ENCODE measurements at places on chromosomes 5 and 9.

DNA sequence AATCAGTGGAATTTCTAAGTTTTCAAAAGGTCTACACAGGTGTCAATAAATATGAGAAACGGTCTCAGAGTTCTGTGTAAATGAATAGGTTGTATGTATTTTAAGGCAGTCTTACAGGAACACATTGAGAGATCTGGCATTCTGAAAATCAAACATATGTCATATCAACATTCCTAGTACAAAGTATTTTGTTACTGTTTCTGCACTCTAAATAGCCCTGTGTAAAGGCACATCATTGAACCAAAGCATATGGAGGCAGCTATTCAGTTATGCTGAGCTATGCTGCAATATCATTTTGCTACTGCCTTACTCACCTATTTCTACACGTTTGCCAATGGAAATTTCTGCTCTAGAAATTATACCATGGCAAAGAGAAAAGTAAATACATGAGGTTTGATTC is 379.1 kb downstream of the KIAA0825 start:
- DNase-seq, result no peak

GRCh38 chr5:76114179-76114851 is 31.1 kb downstream of the SV2C start:
- DNase-seq, result peak; percentile 11

DNA sequence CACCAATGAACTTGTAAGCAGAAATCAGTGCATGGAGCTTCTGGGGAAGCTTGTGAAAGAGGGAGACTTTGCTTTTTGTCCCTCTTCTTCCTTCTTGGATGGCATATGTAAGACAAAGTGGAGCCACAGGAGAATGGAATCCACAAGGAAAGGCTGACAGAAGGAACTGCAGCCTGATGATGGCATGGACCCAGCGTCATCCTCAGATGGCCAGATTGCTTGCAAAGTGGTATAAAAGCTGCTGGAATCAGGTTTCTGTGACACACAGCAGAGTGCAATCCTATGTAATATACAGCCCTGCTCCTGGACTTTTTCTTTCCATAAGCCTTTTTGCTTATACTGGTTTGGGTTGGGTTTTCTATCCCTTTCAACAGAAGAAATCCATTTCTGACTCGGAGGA is 31.4 kb upstream of the SPARC start:
- no peak for DNase-seq

GRCh38 chr5:151451626-151452520 is 4.5 kb downstream of the SLC36A1 start:
- DNase-seq, result no peak

- peak; percentile 55 for DNase-seq
Observed at GRCh38 chr9:107737987-107738743, 248.6 kb upstream of the KLF4 start.

GRCh38 chr5:36605241-36605640 is 1.2 kb upstream of the SLC1A3 start:
- no peak for DNase-seq

DNA sequence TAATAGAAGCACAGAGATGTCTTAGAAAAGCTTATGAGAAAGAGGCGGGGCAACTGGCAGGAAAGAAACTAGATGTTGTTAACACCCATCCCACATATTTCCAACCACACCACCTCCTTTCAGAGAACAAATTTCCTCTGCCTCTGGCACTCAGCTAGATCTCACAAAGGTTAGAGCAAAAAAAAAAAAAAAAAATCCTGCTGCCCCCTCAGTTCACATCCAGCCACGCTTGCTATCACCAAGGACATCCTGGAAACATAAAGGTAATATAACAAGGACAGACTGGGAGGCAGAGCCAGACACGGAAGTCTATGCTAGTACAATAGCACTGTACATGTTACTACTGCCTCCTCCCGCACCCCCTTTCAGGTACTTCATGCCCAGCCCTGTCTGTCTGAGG is 238.0 kb upstream of the PTGER4 start:
- no peak for DNase-seq

Measured in DMS153 (cell line).